ENCODE measurements at places on chromosomes 1 and 21.

DNA sequence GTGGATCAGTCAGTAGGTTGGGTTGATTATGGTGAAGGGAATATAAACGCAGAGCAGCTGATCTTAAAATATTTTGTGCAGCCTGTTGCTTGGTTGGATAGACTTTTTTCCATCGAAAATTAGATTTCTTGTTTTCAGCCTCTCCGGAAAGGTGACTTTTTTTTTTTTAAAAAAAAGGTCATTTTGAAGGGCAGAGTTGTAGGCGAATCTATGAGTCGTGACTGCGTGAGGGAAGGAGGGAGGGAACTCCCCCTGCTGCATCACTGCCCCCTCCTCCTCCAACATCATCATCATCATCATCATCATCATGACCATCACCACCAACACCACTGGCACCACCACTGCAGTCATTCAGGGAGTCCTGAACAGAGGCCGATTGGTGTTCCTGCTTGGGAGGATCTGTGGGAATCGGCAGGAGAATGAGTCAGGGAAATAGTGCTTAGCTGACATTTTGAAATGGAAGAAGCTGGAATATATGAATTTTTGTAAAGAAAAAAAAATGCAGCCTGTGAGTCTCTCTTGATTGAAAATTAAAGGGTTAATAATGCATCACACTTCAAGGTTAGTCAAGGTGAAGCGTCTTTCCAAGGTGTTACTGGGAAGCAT, 1.2 kb downstream of the ATP1B1 start:
- no peak for DNase-seq

- no peak for DNase-seq
Measured at GRCh38 chr1:66777831-66778230, 23.2 kb downstream of the INSL5 start.

- no peak for DNase-seq
Measured at GRCh38 chr1:109275706-109276345, 7.1 kb downstream of the PSRC1 start.

GRCh38 chr1:173476665-173477285, 360 bp upstream of the PRDX6 start:
- peak; percentile 95 for DNase-seq

DNA sequence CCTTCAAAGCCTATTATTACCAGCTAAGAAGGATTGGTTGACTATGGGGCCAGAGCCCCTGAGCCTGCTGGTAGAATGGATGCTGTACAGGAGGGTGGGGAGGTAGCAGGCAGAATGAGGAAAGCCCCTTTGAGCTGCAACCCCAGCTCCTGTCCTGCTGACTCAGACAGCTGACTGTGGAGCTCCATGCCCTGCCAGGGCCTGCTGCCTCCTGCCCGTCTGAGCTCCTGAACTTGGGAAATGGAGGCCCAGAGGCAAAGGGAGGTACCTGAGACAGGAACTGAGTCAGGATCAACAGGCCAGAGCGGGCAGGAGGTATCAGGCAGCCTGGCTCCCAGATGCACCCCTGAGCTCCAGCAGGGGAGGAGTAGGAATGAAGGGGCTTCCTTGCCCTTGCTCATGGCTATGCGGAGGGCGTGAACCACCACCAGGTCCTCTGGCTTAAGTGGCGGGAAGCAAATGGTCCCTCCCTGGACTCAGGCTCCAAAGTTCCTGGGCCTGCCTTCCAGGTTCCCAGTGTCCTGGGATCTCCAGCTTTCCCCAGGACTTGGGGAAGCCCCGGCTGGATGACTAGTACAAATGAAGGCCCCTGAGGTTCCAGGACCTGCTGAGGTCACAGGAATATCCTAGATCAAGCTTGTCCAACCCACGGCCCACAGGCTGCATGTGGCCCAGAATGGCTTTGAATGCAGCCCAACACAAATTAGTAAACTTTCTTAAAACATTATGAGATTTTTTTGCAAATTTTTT, 3.9 kb upstream of the SFN start:
- no peak for DNase-seq

GRCh38 chr21:38349111-38349746, 92.4 kb downstream of the KCNJ15 start:
- no peak for DNase-seq

- no peak for DNase-seq
Measured at GRCh38 chr21:16976193-16976592, 536.6 kb upstream of the CXADR start.

GRCh38 chr1:160866695-160867260, 4.1 kb upstream of the CD244 start:
- no peak for DNase-seq

- peak; percentile 48 for DNase-seq
Measured at GRCh38 chr1:247332623-247333361, 1.1 kb upstream of the ZNF496 start.

- DNase-seq, result no peak
Measured at GRCh38 chr1:68675336-68675735, 178.5 kb upstream of the DEPDC1 start.

- DNase-seq, result no peak
Measured at GRCh38 chr1:116390195-116390594, 17.2 kb downstream of the ATP1A1 start.

GRCh38 chr1:235931171-235931738, 64.5 kb upstream of the LYST start:
- no peak for DNase-seq

- DNase-seq, result no peak
Measured at GRCh38 chr1:178689769-178690168, 35.3 kb upstream of the RALGPS2 start.

DNA sequence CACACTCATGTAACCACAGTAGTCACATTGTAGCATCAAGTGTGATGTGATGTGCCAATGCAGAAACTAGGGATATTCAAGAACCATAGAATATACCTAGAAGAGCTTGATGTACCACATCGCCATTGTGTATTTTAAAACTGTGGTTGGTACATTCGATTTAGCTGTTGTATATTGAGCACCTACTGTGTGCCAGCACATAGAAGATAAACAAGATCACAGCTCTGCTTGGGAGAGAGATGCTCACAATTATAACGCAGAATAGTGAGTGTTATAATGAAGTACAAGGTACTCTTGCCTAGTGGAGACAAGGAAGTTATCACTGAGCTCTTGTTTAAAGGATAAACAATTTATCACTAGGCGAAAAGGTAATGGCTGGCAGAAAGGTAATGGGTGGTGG, 4.7 kb downstream of the BTF3L4 start:
- DNase-seq, result no peak

DNA sequence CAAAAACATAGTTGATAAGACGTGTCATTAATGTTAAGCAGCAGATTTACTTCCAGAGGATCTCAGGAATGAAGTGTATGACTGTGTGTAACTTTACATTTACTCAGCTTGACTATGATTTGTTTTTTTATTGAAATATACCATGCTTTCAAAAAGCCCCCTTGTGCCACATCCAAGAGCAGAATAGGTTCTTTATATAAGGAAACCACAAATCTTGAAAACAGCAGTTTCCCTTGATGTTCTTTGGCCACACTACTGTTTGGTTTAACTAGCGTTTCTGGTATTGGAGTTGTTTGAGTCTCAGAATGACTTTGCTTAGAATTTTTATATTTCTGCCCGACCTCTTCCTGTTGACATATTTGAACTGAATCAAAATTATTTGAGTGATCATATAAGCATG, 25.0 kb downstream of the LRRC8C start:
- no peak for DNase-seq

- peak; percentile 68 for DNase-seq
Measured at GRCh38 chr1:157580179-157580827, 17.6 kb downstream of the FCRL4 start.

DNA sequence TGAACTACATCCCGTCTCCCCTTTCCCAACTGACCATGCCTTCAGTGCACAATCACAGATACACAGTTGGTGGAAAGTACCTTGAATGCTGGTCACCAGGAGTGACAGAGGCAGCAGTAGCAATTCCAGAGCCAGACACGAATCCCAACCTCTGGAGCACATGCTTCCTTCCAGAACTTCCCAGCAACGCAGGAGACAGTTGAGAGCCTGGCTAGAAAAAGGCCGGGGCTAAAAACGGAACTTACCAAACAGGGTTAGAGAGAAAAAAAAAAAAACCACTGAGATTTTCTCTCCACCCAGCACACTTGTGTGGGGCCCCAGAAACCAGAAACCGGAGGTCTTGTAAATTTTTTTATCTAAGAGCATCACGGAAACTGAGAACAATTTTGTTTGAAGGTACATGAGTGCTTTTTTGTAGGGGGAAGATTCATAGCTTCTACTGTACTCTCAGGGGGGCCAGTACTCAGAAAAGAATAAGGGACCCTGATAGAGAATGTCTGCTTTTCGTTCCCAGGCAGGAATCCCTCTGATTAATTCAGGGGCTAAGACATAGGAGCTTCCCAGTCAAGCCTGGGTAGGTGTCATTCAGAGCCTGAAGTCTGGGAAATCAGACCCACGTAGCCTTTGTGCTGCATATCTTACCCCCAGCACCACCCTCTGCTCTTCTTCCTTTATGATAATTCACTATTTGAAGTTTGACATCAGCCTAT, at the start of gene CD48:
Gene CD48 (minus strand): TSS at position 221 of the 710 bp plus-strand sequence. CDS start 59 bp downstream, at position 162.
- DNase-seq, result no peak

GRCh38 chr1:13751458-13751871, 51.5 kb downstream of the PRDM2 start:
- no peak for DNase-seq

GRCh38 chr1:222732216-222733159, 4.5 kb upstream of the FAM177B start:
- DNase-seq, result no peak

DNA sequence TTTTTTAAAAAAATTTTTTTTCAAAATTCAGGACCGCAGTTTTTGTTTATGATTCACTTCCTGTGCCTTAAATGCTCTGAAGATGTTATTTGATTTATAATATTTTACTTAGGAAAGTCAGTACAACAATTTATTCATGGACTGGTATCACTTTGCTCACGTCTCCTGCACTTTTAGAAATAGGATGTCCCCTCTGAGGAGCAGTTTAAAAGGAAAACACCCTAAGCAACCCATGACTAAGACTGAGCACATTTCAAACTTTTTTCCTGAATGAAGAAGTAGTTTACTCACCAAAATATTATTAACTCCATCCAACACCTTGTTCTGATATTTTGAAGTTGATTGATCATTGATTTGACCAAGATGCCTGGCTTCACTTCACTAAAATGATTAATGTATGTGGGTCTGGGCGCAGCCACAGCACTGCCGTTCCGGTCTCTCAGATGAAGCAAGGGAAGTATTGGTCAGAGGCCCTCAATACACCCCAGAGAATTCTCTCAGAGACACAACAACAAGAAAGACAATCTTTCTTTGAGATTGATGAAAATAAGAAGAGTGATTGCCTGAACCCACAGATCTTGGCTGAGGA, 223.9 kb downstream of the TGFB2 start:
- no peak for DNase-seq

- DNase-seq, result no peak
Measured at GRCh38 chr1:111369645-111370044, 57.9 kb downstream of the OVGP1 start.

DNA sequence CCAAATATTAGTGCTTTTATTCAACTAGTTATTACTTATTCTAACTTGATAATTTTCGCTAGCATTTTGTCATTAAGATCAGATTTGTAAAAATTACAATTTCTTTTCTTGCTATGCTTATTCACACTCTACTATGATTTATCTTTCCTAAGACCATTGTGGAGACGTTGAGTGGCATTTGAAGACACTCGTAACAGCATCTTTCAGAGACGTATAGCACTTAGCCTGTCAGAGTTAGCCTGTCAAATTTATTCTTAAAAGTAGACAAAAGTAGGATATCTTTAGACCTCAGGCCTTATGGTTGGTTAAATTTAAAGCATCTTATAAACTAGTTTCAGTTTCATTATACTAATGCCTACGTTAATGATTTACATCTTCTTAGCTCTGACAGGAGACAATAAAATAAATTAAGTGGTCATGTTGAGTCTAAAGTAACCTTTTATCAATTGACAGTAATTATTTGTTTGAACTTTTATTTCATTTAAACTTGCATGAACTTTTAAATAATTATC, 1410.1 kb downstream of the MRPL39 start:
- no peak for DNase-seq

DNA sequence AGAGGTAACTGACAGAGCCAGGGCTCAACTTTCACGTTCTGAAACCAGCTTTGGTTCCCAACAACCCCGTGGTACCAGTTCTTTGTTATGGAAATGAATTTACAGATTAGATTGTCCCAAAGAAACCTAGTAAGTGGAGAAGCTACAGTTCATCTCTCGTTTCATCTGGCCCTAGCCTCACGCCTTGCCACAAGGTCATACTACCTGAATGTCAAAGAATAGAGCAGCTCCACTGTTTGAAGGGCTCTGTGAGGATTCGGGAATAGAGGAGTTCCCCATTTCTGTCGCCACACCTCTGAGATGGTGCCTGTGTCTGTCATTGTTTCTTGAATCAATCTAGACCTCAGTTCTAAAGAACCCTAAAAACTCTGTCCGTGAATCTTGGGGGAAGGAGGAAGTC, 15.0 kb upstream of the CDC42 start:
- DNase-seq, result no peak

DNA sequence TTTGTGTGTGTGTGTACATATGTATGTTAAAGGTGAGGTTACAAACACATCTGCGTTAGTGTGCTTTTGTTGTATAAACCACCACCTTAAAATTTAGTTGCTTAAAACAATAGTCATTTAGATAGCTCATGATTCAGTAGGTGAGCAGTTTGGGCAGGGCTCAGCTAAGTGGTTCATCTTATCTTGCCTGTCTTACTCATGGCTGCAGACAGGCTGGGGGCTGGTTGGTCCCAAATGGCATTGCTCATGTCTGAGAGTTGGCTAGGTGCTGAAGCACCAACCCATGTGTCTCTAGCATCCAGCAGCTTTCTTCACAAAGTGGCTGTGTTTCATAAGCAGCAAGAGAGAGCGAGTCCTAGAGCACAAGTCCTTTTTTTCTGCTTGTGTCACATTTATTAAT, 91.4 kb downstream of the MACF1 start:
- no peak for DNase-seq

DNA sequence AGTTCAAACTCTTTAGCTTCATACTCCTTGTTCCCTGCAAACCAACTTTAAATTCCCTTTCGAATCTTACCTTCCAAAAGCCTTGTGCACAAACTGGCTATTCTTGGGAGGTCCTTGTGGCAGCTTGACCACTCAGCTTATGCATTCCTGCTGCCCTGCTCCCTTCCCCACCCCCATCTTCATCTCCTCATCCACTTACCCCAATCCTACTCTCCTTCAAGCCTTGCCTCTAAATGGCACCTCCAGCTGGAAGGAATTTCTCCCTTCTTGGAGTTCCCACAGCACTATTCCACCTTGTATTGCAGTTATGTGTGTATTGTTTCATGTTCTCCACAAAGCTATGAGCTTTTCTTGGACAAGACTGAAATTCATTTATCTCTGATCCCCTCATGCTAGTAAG, 15.3 kb upstream of the DIRAS3 start:
- DNase-seq, result no peak

DNA sequence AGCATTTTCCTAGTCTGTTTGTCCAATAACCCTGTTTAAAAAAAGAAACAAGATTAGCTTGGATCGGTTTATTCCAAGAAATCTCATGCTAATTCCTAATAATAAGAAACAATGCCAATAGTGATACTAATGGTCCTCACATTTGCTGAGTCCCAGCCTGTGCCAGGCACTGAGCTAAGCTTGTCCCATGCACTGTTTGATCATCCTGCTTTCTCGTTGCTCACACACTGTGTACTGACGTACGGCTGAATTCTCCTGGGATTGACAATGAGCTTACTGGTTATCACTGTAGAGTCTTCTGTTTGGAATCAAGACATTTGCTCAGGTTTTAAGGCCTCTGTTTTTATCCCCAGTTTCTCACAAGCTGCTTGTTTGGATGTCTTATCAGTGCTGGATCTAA, 71.1 kb downstream of the CACNA1E start:
- DNase-seq, result no peak

GRCh38 chr1:81548918-81549587, 251.7 kb upstream of the ADGRL2 start:
- DNase-seq, result no peak
